Chondrocyte (in vitro differentiated cells): ENCODE measurements at places on chromosomes 12 and 14. TPM values are rescaled to one million over a fixed set of nuclear protein-coding genes. Genes with fewer than 3 reads are reported as not detected.

DNA sequence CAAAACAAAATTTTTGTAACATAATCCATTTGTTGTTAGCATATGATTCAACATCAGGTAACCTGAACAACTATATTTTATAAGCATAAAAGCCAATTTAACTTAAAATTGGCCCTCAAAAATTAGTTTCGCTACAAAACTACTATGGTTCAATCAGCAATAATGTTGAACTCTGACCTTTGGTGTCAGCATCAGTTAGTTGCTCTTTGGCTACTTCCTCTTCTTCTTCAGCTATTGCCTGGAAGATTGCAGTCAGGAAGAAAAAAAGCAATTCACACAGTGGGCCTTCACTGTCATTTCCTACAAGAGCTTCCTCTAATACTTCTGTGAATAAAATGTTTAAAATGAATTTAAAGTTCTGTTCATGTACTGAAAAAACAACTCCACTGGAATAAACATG, 78.2 kb upstream of the CFL2 start:
- no peaks in the 10 kb centered on the region for H3K4me1 ChIP-seq
- no peak overlapping the region for H3K27ac ChIP-seq
- H3K36me3 ChIP-seq, result peaks cover 3% of the 10 kb centered on the region

DNA sequence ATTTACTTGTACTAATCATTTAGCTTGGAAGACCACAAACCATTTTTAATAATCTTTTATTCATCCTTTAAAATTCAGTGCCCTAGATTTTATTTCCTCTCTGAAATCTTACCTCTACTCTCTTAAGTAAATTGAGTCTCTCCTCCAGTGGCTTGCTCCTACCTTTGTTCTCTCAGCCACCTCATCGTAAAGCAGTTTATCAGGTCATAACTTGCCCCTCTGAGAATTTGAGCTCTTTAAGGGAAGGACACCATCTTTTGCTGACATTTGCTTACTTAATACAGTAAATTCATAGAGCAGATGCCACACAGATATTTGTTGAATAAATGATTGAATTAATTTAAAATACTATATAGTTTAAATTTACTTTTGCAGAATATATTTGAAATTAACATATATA, 794.3 kb downstream of the C12orf50 start:
- no peak overlapping the region for H3K27ac ChIP-seq
- no peak overlapping the region for H3K4me3 ChIP-seq
- peaks cover 2% of the 10 kb centered on the region for H3K36me3 ChIP-seq
- peaks cover 2% of the 10 kb centered on the region for H3K27me3 ChIP-seq

- no peak for DNase-seq
- no peaks in the 10 kb centered on the region for H3K4me1 ChIP-seq
- H3K27ac ChIP-seq, result no peak overlapping the region
- H3K36me3 ChIP-seq, result peaks cover 2% of the 10 kb centered on the region
These were observed 248.5 kb downstream of the GLT1D1 start for GRCh38 chr12:129101816-129102215.

DNA sequence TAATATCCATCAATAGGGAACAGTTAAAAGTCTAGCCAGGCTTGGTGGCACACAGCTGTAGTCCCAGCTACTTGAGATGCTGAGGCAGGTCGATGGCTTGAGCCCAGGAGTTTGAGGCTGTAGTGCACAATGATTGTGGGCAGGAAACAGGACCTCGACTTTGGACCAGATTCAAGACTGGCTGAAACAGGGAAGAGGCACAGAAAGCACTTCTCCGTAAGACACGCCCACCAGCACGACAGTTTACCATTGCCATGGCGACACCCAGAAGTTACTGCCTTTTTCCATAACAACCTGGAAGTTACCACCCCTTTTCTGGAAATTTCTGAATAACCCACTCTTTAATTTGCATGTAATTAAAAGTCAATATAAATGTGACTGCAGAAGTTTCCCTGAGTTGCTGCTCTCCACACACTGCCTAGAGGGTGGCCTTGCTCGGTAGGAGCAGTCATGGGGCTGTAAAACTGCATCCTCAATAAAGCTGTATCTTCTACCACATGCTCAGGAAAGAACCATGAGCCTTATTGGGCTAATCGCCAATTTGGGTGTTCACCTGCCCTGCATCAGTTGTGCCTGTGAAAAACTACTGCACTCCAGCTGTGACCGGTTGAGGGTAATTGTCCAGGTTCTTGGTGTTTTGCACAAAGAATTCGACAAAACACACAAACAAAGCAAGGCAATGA, 4.6 kb upstream of the LRRC23 start:
- H3K4me3 ChIP-seq, result no peak overlapping the region
- DNase-seq, result no peak

DNA sequence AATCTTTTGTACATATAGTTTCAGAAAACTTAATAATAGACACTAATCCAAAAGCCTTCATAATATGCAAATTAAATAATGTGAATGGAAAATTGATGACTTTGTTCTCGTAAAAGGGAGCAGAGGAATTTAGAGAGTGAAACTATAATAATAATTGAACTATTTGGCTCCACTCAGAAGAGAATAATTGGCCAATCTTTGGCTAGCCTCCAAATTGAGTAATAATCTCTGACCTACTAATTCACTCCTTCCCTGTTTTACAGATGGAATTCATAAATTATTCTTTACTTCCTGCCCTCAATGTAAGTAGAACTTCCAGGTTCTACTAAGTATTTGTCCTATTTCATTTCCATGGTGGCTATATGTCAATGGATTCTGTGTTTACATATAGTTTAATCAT, 15.8 kb downstream of the TRIM9 start:
- peaks cover 28% of the 10 kb centered on the region for H3K4me1 ChIP-seq
- H3K27me3 ChIP-seq, result no peaks in the 10 kb centered on the region
- no peak overlapping the region for H3K27ac ChIP-seq
- peaks cover 2% of the 10 kb centered on the region for H3K36me3 ChIP-seq

DNA sequence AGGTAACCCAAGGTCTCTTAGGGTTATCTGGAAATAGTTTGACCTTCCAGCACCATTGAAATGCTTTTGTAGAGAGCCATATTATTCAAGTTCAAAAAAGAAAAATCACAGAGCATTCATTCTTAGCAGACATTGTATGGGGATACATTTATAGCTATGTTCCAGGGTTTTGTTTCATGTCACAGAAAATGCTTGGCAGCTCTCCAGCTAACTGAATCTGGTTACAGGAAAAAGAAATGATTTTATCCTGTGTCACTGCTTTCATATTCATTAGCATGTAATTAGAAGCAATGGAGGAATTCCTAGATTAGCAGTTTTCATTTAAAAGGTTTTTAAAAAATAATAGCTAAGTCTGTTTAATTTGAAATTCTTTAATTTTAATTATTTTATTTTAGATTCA, 78.9 kb downstream of the SNAPC1 start:
- H3K4me3 ChIP-seq, result no peak overlapping the region
- H3K27me3 ChIP-seq, result no peaks in the 10 kb centered on the region
- H3K4me1 ChIP-seq, result peaks cover 40% of the 10 kb centered on the region
- DNase-seq, result no peak
- H3K27ac ChIP-seq, result no peak overlapping the region
- peaks cover 3% of the 10 kb centered on the region for H3K36me3 ChIP-seq

DNA sequence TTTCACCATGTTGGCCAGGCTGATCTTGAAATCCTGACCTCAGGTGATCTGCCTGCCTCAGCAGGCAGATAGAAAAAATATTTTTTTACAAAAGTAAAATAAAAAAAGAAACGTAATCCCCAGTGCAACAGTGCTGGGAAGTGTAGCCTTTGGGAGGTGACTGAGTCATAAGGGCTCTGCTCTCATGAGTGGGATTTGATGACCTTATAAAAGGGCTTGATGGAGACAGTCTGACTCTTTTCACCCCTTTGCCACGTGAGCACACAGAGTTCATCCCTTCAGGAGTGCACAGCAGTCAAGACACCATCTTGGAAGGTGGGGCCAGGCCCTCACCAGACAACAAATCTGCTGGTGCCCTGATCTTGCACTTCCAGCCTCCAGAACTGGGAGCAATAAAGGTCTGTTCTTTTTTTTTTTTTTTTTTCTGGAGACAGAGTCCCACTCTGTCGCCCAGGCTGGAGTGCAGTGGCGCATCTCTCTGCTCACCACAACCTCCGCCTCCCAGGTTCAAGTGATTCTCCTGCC, 24.7 kb upstream of the DYNC1H1 start:
- no peak overlapping the region for H3K27ac ChIP-seq
- no peak overlapping the region for H3K4me3 ChIP-seq
- peak; percentile 21 for DNase-seq
- no peaks in the 10 kb centered on the region for H3K4me1 ChIP-seq

DNA sequence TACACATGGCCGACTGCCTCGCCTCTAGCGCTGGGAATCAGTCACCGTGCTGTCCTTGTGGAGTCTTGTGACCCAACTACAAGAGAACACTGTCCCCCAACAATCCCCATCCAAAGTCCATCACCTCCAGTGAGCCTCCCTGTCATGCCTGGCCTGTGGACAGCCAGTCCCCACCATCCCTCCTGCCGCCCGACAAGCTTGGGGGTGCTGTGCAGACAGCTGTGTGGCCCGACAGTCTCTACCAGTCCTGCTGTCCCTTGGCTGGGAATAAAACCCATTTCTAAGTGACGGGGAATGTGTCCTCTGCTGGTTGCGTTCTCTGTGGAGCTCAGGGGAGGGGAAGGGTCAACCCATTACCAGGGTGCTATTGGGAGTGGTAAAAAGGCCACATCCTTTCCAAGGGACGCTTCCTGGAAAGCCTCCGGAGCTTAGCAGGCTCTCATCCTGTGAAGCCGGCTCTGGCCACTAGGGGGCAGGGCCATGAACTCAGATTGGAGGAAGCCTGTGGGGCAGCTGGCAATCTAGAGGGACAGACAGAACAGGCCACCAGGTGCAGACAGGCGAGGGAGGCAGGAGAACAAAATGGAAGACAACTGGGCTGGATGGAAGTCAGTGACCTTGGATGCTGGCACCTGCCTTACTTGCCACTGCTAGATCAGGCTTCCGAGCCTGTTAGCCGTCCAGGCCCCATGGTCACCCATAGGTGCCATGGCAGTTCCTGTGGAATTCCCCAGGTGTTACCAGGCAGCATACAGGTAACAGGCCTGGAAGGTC, 12.0 kb upstream of the BLTP3B start:
- H3K4me1 ChIP-seq, result no peaks in the 10 kb centered on the region
- peaks cover under 1% of the 10 kb centered on the region for H3K27me3 ChIP-seq
- H3K4me3 ChIP-seq, result no peak overlapping the region
- no peaks in the 10 kb centered on the region for H3K36me3 ChIP-seq
- no peak for DNase-seq

DNA sequence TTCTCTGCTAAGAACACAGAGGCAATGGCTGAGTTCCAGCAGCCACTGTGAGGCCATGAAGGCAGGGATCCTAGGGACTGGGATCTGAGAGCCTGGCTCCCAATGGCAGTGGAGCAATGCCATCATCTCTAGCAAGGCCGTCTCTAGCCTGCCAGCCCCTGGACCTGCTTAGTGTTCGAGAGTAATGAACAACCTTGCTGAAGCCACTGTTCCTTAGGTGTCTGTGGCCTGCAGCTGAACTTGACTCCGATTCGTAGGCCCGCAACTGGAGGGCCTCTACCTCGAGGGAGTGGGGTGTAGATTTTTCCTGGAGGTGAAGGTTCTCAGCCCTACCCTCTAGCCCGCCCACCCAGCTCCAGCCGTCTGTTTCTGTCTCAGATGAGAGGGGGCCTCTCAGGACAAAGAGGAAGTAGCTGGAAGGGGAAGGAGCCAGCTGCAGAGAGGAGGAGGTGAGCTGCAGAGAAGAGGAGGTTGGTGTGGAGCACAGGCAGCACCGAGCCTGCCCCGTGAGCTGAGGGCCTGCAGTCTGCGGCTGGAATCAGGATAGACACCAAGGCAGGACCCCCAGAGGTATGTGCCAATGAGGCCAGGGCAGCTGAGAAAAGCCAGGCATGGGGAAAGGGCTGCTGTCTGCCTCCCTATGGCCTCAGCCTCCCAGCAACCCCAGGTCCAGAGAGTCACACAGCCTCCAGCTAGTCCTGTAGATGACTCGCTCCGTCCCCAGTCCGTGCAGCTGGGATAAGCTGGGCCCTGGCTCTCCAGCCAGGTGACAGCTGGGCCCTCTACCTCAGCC, at the start of gene PLD4:
Gene PLD4, plus strand, starts transcription at position 459 of the 793 bp plus-strand sequence. CDS start 2,262 bp downstream, outside the sequence.
- no peaks in the 10 kb centered on the region for H3K36me3 ChIP-seq
- no peak for DNase-seq
- no peak within 1 kb of the TSS for H3K4me3 ChIP-seq
- H3K27me3 ChIP-seq, result no peaks in the 10 kb centered on the region
- H3K4me1 ChIP-seq, result no peaks in the 10 kb centered on the region

DNA sequence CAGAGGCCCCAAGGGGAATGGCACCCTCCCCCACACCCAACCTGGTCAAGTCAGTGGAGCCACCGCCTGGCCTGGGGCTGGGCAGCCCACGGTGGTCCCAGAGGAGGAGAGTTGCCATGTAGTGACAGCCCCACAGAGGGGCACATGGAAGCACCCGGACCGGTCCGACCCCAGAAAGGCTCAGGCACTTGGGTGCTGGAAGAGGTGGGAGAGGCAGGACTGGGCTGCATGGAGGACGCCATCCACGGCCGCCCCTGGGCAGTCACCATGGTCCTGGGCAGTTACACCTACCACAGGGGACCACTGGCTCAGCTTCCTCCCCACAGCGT, 37.9 kb upstream of the TMEM179 start:
- H3K4me3 ChIP-seq, result no peak overlapping the region
- H3K4me1 ChIP-seq, result no peaks in the 10 kb centered on the region
- peaks cover 28% of the 10 kb centered on the region for H3K27me3 ChIP-seq

- H3K27ac ChIP-seq, result no peak overlapping the region
- no peaks in the 10 kb centered on the region for H3K27me3 ChIP-seq
- peaks cover 6% of the 10 kb centered on the region for H3K4me1 ChIP-seq
- no peaks in the 10 kb centered on the region for H3K36me3 ChIP-seq
These were observed 12.5 kb downstream of the GPR68 start for GRCh38 chr14:91232052-91232451.

DNA sequence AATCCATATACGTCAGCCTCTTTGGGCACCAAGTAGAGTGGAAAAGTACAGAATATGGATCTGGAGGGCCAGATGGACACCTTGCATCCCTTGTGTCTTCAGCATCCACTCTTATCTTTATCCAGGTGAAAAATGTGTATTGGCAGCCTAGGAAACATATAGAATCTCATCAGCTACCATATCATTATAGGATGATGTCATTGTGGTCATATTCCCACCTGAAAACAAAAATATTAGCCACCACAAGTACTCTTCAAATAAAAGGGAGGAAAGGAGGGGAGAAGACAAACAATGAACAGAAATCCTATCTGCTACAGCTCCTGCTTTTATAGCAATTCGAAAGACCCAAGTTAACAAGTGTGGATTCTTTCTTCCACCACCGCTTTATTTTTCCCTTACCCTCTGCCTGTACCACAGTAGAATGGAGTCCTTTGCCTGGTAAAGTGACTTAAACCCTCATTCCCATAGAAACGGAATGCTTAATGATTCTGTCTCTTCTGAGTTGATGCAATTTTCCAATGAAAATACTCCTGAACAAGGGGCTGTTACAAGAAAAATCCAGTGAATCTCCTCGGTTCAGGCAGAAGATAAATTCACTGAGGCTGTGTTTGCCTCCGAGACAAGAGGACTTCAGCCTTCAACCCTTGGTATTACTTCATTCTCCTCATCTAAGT, 13.8 kb upstream of the IL26 start:
- H3K27me3 ChIP-seq, result no peaks in the 10 kb centered on the region
- DNase-seq, result no peak
- H3K4me3 ChIP-seq, result no peak overlapping the region
- H3K27ac ChIP-seq, result peak overlapping the region; percentile 94
- H3K4me1 ChIP-seq, result peaks cover 45% of the 10 kb centered on the region

The RPS26 gene
- total RNA-seq, result 15.8 to 27.8 TPM (median 19.5 TPM) in 3 replicates

The PAX9 gene
- total RNA-seq, result 0.17 to 0.28 TPM in 2 of 3 replicates, not detected in the other

The DTX1 gene
- not detected in 3 replicates for total RNA-seq

The C12orf60 gene
- total RNA-seq, result 0.82 to 1.0 TPM (median 0.92 TPM) in 3 replicates

The FOXG1 gene
- total RNA-seq, result not detected in 3 replicates

The C1QL4 gene
- total RNA-seq, result 0.33 to 0.60 TPM (median 0.46 TPM) in 3 replicates
